ENCODE measurements at places on chromosomes 4 and X.

GRCh38 chr4:93018806-93019205, 715.0 kb downstream of the GRID2 start:
- no peak for DNase-seq

- no peak for DNase-seq
Measured at GRCh38 chr4:176792326-176793059, at the start of gene VEGFC. Gene VEGFC, minus strand, starts transcription at chr4:176792922. Its CDS starts 611 bp downstream, at chr4:176792311.

DNA sequence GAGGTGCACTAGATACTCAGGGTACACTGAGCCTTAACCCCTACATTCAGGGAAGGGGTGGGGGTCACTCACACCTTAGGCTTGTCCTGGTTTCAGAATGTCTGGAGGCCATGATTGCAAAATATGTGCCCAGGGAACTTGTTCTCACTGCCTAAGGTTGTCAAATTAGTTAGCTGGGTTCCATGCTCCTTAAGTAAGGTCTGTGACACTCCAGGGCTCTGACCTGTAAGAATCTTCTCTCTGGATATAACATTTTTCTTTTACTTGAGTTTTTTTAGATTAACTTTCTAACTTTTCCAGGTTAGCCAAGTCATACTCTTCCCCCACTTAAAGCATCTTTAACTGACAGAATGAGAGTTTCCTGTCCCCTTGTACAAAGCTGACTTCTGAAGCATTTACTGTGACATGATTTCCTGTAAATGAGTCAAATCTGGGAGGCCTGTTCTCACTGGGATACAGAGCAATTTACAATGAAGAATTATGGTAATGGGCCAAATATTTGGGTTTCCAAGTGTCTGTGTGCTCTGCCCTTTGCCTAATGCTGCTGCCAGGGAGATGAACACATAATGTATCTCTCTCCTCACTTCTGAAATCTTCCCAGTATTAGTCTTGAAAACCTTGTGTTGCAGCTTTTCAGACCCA, 101.7 kb downstream of the GATB start:
- DNase-seq = peak; percentile 23

DNA sequence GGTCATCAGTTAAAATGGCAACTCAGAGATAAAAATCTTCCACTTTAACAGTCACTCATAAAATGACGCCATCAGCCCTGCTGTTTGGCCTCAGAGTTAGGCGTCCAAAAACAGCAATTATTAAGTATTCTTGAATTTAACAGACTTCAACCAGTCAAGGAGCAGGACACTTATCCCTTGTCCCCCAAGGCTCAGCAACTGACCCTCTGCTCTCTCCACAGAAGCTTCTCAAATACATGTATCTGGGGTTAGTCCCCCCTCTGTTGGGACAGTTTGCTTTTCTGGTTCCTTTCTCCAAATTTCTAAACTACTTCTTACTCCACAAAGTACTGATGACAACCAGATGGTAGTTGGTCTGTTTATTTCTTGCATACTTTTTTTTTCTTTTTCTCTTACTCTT, 54.4 kb downstream of the SOD3 start:
- no peak for DNase-seq

- DNase-seq = no peak
Measured at GRCh38 chrX:127057891-127058619, 238.5 kb downstream of the PRR32 start.

DNA sequence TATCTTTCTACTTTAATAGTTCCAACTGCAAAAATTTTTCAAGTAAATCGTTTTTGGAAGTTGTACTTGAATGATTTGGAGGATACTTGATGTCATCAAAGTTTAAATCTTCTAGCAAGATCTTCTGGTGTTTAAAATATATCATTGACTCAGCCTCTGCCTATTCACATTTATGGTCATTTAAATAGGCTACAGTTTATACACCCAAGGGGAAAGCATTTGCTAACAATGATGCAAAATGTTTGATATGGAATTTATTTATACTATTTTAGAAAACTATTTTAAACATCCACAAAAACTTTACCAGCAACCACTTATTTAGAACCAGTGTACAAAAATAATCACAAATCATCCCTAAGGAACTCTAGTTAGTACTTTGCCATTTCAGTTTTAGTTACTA, 123.3 kb upstream of the STIM2 start:
- DNase-seq = no peak

GRCh38 chrX:10514891-10515290, 105.5 kb downstream of the MID1 start:
- DNase-seq = no peak

DNA sequence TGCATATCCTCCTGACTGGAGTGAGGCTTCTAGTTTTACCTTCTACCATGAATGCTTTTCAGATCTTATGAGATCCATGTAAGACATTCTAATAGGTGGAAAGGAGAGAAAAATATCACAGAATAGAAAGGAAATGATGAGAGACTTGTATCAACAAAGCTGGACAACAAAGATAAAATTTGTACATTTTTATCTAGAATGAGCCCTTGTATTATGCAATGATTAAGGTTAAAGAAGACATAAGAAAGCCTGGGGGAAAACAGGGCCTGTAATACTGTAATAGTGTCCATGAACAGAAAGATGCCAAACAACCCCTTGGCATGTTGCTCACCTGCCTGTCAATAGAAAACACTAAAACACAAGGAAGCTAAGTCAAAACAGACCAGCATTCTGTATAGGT, 44.2 kb upstream of the SCRG1 start:
- no peak for DNase-seq

DNA sequence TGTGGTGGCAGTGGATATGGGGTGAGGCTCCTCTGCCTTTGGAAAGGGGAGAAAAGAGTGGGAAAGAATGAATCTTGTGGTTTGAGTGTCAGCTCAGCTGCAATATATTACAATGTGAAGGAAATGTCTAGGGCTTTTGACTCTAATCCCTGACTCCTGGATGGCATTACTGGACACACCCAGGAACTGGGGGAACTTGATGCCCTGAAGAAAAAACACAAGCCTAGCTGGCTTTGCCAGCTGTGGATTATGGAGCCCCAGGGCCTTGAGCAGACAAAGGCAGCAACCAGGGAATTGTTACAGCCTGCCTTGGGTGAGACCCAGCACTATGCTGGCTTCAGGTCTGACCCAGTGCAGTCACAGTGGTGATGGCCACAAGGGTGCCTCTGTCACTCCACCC, 57.1 kb upstream of the CYSLTR1 start:
- DNase-seq = no peak

GRCh38 chr4:4249866-4250265, 1.8 kb upstream of the TMEM128 start:
- peak; percentile 84 for DNase-seq

DNA sequence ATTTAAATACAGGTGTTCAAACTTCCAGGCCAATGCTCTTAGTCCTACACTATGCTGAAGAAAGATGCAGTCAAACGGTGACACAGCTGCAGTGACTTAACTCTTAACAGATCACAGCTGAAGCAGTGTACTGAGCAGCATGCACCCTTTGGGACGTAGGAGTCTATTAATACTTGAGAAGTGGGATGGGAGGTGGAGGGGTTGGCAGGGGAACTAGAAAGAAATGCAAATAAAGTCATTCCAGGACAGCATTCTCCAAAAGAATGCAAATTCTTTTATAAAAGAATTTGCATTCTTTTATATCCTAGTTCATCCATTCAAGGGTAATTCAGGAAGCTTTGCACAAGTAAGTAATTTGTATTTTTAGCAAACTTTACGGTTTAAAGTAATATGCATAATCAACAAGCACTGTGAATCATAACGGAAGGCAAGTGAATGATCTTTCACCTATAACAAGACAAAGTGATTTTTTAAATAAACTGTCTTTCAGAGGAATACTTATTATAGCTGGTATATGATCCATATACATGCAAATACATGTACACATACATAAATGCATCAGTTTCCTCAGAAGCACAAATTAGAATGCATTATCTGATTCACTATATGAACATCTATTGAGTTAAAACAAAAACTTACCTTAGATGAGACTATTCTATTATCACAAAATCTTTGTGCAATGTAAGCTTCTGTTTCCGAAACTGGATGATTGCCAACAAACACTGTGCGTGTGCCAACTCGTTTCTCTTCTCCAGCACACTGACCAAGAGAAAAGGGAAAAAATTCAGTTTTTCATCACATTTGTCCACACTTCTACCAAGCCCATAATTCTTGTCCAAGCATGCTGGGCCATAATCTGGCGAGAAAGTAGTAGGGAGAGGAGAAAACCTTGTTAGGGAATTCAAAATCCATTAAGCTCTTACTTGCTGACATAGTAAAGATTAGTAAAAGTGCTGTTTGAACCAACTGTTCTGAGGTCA, 106.5 kb downstream of the ATP11C start:
- DNase-seq = no peak

DNA sequence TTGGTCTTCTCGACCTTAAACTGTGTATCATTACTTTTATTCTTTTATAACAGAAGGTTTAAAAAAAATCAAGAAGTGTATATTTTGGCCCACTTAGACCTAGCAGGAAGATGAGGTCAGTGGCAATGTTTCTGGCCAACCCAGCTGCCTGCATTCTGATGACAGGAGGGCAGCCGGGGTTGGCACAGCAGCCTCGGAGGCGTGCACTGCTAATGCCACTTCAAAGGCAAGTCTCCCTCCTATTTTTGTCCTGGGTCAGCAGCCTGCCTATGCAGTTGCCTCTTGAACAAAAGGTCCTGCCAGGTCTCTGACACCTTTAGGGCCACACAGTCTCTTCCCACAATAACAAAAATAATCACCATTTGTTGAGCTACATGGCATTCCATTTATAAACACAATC, 89.4 kb upstream of the MYOZ2 start:
- no peak for DNase-seq
